ENCODE measurements at places on chromosomes 4 and X.

GRCh38 chr4:7299010-7299907 lies 106.9 kb downstream of the SORCS2 start:
- no peak for DNase-seq

DNA sequence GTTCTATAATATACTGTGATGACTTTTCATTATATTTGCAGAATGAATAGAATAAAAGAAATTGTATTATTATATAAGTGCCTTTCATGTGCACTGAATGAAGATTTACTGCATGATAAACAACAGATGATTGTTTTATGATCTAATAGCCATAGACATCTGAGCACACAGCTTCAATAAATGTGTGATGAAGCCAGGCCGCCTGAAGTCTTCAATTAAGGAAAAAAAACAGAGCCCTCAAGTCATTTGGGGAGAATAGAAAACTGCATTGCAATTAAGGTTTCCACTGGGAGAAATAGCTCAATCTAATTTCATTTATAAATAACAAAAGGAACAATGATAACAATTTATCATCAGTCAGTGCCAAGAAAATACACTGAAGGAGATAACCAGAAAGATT lies 955.2 kb downstream of the FSTL5 start:
- no peak for DNase-seq

DNA sequence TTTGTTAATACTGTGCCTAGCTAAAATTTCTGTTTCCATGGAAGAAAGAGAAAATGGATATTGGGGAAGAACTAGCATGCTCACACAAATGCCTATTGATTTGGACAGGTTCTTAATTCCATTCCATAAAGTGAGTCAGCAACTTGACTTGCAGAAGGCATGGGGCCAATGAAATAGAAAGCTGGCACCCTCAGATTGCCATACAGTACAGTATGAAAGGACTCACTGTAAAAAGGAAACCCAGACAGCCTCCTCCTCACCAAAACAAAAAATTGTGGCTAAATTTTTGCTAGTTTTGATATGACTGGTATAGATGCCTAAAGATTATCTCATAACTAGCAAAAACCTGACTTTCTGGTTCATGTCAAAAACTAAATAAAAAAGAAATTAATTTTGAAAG lies 11.2 kb upstream of the TAB3 start:
- no peak for DNase-seq

DNA sequence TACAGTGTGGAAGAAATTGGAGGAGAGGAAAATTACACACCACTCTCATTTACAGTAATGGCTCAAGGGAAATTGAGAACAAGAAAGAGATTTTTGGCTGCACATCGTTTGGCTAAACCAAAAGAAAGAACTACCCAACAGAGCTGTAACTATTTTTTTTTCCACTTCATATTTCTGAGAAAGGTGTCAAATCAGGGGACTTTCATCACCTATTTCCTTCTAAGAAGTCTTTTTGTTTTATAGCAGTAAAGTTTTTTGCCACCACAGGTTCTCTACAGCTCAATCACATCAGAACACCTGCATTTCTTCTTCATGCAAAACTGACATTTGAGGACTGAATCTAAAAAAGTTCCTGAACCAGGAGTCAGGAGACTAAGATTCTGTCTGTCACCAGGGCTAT lies 57.5 kb upstream of the TNIP3 start:
- no peak for DNase-seq

GRCh38 chr4:176271749-176272148 lies 2.7 kb upstream of the ASB5 start:
- DNase-seq = no peak

- DNase-seq = no peak
Measured at GRCh38 chr4:163237856-163238255, 71.2 kb upstream of the NAF1 start.

DNA sequence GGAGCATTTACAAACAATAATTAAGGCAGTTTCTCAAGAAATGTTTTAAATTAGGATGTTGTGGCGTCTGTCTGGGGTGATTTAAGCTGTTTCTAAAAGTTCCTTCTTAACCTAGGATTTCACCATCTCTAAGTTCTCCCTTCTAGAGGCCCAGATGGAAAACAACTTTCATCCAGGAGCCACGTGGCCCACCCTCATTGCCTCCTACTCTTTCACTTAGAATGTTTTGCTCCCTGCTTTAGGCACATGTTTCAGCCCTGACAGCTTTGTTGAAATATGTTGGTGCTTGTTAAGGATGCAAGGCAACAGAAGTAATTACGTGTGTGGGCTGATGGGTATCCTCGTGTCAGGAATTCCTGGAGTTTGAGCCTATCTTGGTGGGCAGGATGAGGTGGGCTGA lies 131.3 kb downstream of the GUCY2F start:
- DNase-seq = no peak

- DNase-seq = no peak
Measured at GRCh38 chr4:187172340-187172761, 448.7 kb upstream of the FAT1 start.

- no peak for DNase-seq
Measured at GRCh38 chrX:41303013-41303412, 30.9 kb upstream of the DDX3X start.

DNA sequence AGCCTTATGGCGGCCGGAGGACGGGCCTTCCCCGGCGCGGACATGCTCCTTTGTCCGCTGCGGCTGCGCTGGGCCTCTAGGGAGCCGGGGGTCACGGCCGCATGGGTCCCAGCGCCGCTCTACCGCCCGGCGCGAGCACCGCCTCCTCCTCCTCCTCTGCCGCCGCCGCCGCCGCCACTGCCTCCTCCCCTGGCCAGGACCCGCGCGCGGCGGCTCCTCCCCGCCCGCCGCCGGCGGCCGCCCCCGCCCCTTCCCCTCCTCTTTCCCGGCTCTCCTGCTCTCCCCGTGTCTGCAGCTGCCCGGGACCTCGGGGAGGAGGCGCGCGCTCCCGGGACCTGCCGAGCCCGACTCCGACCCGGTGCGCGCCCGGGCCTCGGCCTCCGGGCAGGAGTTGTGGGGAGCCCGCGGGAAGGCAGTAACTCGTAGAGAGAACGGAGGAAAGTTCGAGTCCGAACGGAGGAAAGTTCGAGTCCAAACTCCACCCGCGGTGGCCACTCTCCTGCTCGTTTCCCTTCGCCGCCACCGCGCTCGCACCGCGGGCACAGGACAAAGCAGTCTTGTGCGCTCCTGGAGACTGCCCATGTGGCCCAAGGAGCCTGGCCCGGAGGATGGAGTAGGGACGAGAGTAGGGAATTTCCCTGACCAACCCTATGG lies at the start of gene ADGRA3:
Gene ADGRA3, minus strand, starts transcription at position 179 of the 654 bp plus-strand sequence. CDS start 282 bp downstream, outside the sequence.
- peak; percentile 74 for DNase-seq

DNA sequence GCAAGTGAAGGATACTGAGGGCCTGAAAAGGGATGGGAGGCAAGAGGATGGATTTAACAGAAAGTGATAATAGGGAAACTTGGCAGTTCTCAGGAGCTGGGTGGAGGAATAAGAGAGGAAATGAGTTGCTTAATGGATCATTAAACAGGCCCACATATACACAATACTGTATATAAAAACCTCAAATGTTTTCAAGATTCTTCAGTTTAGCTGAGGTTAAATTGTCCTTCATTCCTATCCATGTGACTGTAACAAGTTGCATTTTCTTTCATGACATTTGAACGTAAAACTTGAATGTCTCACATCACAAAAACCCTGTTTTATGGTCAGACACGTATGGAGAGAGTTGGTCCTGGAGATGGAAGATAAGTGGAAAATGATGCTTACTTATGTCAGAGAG lies 76.5 kb upstream of the PLAC8 start:
- no peak for DNase-seq

DNA sequence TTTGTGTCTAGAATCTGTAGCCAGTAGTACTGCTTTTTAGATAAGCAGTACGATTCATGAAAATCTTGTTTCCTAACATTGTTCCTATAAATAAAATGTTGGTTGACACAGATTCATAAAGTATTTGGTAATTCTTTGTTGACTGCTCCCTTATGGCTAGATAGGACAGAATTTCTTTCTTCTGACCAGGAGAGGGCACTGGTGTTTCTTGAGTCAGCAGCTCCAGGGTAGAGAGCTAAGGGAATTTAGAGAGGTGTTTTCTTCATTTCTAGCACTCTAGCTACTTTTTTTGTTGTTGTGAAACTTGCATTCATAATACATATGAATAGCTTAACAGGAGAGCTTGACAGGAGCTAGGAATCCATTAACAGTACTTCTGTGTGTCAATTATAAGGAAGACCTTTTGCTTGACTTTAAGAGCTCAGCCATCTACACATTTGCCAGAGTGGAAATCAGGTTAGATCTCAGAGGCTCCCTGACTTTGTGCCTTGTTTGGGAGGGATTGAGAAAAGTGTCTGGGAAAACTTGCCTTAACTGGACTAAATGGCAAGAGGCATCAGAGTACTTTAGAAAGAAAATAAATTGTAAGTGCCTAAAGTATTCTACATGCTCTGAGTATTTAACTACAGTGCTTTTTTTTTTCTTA lies 756.1 kb downstream of the SH3BGRL start:
- no peak for DNase-seq

- DNase-seq = no peak
Measured at GRCh38 chrX:42720209-42720608, 57.8 kb downstream of the PPP1R2C start.

DNA sequence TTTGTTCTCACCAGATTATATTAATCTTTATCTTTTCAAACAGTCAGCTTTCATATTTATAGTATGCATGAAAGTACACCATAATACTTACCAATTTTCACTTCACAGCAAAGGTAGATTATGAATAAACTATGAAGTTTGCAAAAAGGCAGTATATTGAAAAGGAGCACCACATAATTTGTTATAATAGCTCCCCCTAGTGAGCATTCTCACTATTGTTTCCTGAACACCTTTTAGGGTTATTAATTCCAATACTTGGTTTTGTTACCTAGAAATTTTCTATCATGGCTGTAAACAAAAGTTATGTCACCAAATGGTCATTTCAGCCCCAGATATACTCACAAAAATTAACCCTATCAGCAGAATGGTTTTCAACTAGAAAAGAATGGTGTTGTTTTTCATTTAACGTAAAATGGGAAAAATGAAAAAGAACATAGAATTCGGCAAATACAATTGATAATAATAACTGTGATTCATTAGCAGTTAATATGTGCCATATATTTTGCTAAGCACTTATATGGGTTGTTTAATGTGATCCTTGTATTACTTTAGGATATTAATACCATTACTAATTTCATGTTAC lies 30.2 kb upstream of the NKX6-1 start:
- DNase-seq = no peak
